ENCODE measurements at places on chromosomes 7 and 10.

DNA sequence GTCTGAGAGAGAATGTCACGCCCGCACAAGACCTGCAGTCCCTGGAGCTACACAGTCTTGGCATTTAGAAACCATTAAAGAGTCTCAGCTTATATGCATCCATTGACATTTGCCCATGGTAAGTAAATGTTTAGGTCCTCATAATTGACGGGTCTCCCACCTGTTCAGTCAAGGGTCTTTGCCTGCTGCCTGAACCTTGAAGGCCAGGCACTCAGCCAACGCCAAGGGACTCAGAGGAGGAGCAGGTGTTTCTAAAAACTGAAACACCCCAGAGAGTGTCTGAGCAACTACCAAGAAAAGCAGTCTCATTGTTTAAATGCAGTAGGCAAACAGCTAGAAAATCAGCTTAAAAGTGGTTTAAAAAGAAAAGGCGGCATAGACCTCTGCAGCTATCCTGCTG, 264.7 kb upstream of the AKR1E2 start:
- no peak for DNase-seq

GRCh38 chr10:117502421-117503243, 39.9 kb upstream of the EMX2 start:
- no peak for DNase-seq

DNA sequence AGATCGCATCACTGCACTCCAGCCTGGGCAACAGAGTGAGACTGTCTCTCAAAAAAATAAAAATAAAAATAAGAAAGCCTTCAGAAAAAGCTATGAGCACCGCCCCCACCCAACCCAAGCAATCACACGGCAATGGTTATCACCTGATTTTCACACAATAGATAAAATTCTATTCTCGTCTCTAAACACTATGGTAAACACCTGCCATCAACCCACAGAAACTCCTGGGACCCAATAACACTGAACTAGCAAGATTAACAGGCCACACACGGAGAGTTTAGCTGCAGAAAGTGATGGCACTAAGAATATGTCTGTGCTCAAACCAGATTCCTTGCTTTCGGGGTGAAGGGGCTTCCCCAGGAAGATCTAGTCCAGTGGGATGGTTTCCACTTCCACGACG, 173.8 kb downstream of the DIP2C start:
- no peak for DNase-seq

GRCh38 chr7:27221201-27221797, 21.3 kb upstream of the EVX1 start:
- DNase-seq = no peak

GRCh38 chr7:48084727-48085432, 4.2 kb upstream of the UPP1 start:
- DNase-seq = no peak

DNA sequence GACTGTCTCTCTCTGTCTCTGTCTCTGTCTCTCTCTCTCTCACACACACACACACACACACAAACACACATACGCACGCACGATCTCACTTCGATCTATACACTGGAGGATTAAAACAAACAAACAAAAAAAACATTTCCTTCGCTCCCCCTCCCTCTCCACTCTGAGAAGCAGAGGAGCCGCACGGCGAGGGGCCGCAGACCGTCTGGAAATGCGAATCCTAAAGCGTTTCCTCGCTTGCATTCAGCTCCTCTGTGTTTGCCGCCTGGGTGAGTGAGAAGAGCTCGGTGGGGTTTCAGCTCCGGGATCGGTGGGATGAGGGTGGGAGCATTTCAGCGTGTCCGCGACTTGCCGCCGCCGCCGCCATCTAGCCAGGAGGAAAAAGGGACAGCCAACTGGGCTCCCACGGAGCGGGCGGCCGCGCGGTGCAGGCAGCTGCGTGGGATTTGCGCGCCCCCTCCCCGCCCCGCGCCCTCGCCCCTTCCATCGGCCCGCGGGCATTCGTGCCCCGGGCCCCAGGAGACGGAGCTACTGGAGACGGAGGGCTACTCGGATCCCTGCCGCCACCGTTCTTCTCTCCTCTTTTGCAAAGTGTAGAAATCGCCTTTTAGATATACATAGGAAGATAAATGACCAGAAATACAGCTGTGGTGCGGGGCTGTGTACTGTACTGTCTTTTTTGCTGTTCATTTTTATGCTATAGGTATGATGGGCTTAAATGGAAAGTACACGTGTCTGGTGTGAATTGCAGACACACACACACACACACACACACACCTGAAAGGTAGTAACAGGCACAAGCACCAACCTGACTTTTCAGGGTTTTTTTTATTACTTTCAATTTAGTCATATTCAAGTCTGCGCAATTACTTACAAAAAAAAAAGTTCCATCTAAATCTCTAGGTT, 581 bp downstream of the PTPRZ1 start:
- DNase-seq = no peak

DNA sequence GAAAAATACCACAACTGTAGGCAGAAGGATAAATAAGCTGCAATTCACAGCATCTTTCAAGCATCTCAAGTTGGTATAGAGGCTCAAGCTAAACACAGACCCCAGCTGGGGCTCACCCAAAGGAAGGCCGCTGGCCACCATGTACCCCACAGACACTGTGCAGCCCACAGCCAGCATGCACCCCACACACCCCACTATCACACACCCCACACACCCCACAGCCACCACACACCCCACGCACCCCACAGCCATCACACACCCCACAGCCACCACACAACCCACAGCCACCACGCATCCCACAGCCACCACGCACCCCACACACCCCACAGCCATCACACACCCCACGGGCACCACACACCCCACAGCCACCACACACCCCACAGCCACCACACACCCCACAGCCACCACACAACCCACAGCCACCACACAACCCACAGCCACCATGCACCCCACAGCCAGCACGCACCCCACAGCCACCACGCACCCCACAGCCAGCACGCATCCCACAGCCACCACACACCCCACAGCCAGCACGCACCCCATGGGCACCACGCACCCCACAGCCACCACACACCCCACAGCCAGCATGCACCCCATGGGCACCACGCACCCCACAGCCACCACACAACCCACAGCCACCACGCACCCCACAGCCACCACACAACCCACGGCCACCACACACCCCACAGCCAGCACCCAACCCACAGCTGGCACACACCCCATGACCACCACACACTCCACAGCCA, 214.7 kb downstream of the DNAJB6 start:
- no peak for DNase-seq

GRCh38 chr7:46357851-46358250, 436.8 kb upstream of the IGFBP3 start:
- DNase-seq = no peak

DNA sequence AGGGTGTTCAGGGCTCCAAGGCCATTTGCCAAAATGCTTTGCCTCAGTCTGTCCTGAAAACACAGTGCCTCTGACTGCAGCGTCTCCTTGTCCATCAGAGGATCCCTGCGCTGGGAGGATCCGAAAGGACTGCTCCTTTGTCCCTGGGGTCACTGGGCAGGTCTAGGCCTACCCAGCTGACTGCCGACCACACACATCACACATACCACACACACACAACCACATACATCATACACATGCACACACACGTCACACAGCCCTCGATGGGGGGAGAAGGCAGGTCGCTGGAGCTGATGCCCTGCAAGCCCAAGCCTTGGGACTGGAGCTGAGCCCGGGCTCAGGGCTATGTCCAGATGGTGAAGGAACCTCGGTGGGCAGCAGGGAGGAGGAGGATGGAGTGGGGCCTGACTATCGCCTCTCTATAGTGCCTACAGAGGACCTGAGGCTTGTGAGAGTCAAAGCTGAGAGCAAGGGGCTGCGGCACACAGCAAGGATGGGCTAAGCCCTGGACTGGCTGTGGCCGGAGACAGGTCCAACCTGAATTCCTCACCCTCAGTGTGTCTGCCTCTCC, 29.1 kb downstream of the GPRIN2 start:
- DNase-seq = no peak

GRCh38 chr10:69348816-69349541, 67.7 kb downstream of the TACR2 start:
- DNase-seq = no peak

- peak; percentile 14 for DNase-seq
Measured at GRCh38 chr7:38656968-38657367, 25.8 kb upstream of the AMPH start.

- DNase-seq = no peak
Measured at GRCh38 chr7:118664498-118664897, 440.0 kb downstream of the ANKRD7 start.

GRCh38 chr7:151204383-151205032, 5.8 kb downstream of the H2BK1 start:
- DNase-seq = no peak

DNA sequence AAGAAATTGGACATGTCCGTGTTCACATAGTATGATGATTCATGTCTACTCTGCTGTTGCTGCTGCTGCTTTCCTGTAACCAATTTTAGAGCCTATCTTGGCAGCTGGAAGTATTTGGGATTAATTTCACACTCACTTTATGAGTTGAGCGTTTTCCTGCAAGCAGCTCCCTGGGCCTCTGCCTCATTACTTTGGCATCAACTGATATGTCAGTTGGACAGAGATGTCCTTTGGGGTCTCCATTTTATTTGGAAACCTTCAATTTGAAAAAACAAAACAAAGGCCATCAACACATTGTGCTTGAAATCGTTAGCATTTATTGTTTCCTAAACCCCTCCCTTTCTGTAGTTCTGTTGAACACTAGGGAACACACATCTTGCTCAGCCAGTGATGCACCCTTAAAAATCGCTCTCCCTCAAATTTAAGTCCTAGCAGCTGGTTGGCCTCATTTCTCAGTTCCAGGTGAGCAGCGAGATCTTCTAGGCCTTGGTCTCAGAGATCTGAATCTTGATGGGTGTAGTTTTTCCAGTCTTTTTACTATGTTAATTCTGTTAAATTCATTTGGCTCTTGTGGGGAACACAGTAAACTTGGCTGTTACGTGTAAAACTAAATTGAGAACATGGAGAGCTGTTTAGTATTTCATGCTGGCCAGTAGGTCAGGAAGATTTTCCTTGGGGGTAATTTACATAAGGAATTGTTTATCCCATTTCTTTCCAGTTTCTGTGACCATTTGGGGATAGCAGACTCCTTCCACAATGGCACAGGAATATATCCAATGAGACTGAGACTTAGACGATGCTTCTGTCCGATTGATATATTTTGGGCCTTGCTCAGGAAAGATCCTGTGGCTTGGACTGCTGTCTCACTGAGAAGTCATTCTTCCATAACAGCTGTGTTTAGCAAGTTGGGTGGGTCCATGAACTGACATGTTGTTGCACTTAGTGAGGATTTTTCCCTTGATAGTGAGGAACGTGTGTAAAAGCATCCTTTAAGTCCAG, 371.6 kb downstream of the BBS9 start:
- DNase-seq = no peak

DNA sequence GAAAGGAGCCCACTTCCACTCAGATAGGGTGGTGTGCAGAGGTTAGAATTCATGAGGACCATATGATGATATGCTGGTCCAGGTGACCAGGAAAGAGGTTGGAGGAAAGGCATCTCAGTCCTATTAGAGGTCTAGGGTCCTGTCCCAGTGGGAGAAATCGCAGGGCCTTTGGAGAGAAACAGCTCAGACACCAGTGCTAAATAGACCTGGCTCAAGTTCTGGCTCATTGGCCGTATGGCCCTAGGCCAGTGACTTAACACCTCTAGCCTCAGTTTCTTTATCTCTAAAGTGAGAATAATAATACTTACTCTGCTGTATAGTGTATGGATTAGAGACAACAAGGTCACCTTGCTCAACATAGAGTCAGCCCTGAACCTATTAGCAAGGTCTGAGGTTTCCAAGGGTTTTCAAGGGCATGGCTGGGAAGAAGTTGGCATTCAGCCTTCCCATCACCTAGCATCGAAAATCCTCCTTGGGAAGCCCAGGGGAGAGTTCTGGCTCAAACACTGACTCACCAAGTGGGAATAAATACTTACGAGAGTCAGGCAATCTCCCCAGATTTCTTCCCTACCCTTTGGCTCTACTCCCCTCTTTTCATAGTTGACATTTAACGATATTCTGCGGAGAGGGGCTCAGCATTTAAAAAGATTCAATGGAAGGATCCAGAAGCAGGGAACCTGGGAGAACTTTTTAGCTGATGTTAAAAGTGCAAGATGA, 473.1 kb upstream of the PODXL start:
- DNase-seq = no peak

- no peak for DNase-seq
Measured at GRCh38 chr10:22461891-22462290, 116.6 kb downstream of the SPAG6 start.

GRCh38 chr7:84446991-84447480, 252.4 kb upstream of the SEMA3A start:
- no peak for DNase-seq

DNA sequence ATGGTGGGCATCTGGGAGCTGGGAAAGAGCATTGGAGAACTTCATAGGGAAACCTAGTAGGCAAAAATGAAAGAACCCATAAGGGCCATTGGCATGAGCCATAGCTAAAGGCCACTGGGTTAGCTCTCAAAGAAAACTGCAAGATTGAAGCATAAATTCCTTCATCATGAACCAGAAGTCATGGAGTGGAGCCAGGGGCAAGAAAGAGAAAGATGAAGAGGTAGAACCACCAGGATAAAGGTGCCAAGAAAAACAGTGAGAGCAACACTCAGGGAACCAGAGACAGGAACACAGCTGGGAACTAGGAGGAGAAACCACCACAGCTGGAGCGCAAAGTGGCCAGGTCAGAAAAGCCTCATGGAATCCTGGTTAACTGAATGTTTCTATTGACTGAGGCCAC, 11.5 kb upstream of the SGMS1 start:
- no peak for DNase-seq

GRCh38 chr7:12415072-12415471, 11.4 kb upstream of the VWDE start:
- no peak for DNase-seq

DNA sequence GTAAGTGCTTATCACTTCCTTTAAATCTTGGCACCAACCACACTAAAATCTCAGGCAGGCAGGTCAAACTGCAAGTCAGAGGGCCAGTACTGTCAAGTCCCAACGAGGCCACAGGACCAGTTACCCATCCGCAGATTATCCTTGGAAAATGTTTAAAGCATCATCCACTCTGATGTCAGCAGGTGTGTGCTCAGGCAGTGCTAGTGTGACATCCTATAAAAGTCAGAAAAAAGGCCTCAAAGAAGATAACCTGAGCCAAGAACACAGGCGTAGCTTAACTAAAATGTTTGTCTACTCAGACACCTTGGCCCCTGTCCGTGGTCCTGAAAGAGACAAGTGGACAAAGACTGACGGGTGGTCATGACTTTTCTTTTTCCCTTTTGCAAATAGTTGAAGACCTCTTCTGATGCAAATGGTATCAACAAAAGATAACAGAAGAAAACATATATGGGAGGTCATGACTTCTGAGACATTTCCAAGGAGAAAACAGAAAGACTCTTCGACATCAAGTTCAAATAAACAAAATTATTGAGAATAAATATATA, 309.3 kb downstream of the KCNMA1 start:
- DNase-seq = no peak

GRCh38 chr7:127396184-127396583, 3.7 kb upstream of the ZNF800 start:
- DNase-seq = peak; percentile 47

- no peak for DNase-seq
Measured at GRCh38 chr7:74101061-74101681, 17.6 kb downstream of the LIMK1 start.

DNA sequence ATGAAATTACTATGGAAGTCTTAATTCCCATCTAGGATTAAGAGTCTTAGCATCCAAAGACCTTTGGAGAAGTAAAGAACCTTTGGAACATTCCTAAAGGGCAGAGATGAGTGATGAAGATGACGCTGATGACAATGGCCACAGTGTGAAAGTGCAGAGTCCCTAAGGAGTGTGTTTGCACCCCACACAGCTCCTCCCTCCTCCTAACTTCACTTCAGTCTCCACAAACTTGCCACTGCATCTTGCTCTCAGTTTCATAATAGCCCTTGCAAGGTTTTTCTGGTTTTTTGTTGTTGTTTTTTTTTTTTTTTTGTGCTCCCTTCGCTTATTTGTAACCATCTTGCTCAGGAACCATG, 117.5 kb upstream of the ANLN start:
- no peak for DNase-seq

Measured in SK-N-MC (cell line).